Activated CD4-positive, alpha-beta T cell treated with anti-CD3 and anti-CD28 coated beads for 1 hour (primary cell): ENCODE measurements at places on chromosomes 12 and 14.

- DNase-seq = no peak
These were observed 58.8 kb downstream of the PIK3C2G start for GRCh38 chr12:18320036-18320617.

DNA sequence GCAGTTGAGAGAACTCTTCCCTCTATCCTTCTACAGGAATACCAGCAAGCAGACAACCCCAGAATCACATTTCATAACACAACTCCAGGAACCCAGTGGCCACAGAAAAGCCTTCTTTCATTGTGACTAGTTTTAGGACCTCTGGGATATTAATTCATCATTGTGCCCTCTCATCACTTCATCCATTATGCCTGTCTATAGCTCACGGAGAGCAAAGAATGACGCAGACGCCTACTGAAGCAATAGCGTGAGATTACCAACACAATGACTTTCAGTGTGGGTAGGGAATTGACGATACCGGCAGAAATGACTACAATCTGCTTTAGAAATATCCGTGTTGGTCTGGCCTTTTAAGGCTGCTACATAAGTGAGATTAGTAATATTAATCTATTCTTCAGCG is 158.1 kb upstream of the FOXG1 start:
- DNase-seq = no peak

GRCh38 chr12:88419794-88420193 is 160.5 kb downstream of the KITLG start:
- DNase-seq = no peak

DNA sequence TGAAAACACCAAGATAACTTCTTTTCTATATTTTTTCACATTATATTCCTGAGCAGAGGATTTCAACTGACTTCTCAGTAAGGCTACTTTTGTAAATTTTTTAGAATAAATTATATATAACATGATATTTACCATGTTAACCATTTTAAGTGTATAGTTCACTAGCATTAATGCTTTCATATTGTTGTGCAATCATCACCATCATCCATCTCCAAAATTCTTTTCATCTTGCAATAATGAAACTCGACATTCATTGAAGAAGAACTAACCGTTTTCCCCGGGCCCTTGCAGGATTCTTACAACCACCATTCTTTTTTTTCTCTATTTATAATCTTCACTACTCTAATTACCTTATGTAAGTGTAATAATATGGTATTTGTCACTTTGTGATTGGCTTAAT is 1036.1 kb downstream of the LRFN5 start:
- no peak for DNase-seq

- no peak for DNase-seq
These were observed 117.2 kb upstream of the CCND2 start for GRCh38 chr12:4156317-4156716.
